Upper lobe of right lung (tissue), 1 donor: ENCODE measurements at places on chromosomes 4 and X. TPM values are rescaled to one million over a fixed set of nuclear protein-coding genes. Genes with fewer than 3 reads are reported as not detected.

PORCN gene
- total RNA-seq, result 8.9 TPM

DNA sequence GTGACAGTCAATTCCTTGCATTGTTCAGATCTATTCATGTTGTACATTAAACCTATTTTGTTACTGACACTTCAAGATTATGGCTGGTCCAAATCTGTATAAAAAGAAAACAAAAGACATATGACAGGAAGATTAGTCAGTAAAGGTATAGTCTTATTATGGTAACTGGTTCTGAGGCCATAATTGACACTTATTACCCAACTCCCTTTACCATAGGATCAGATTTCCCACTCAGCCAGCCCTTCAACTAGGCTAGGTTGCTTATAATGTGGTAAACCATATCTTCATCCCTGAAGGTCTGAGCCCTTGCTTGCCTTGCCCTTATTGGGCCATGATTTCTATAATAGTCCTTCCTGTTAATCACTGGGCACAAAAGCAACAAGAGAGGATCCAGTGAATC is 289.6 kb downstream of the CXXC4 start:
- H3K4me3 ChIP-seq, result no peak overlapping the region
- H3K27ac ChIP-seq, result no peak overlapping the region
- H3K4me1 ChIP-seq, result no peaks in the 10 kb centered on the region
- no peaks in the 10 kb centered on the region for H3K27me3 ChIP-seq

DNA sequence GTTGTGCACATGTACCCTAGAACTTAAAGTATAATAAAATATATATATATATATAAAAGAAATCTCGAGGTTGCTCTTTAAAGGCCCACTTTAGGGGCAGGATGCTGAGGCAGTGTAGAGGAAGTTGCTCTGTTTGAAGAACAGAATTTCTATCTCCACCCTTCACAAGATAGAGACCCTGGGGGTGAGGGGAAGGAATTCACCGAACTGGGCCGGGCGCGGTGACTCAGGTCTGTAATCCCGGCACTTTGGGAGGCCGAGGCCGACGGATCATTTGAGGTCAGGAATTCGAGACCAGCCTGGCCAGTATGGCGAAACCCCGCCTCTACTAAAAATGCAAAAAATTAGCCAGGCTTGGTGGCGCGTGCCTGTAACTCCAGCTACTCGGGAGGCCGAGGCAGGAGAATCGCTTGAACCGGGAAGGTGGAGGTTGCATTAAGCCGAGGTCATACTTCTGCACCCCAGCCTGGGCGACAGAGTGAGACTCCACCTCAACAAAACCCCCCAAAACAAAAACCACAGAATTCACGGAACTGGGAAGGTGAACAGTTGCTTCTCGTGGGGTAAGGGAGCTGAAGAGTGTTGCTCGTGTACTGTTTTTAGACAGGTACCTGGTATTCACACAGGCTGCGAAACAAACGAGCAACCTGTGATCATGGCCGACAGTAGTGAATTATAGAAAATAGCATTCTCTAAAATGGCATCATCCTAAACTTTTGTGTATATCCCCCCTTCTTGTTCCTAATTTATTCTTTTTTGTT is 6.2 kb downstream of the PLAC8 start:
- no peak for DNase-seq
- no peaks in the 10 kb centered on the region for H3K27me3 ChIP-seq
- H3K4me3 ChIP-seq, result peak overlapping the region; percentile 59
- H3K4me1 ChIP-seq, result peaks cover 8% of the 10 kb centered on the region
- H3K27ac ChIP-seq, result no peak overlapping the region
- no peaks in the 10 kb centered on the region for H3K36me3 ChIP-seq

DNA sequence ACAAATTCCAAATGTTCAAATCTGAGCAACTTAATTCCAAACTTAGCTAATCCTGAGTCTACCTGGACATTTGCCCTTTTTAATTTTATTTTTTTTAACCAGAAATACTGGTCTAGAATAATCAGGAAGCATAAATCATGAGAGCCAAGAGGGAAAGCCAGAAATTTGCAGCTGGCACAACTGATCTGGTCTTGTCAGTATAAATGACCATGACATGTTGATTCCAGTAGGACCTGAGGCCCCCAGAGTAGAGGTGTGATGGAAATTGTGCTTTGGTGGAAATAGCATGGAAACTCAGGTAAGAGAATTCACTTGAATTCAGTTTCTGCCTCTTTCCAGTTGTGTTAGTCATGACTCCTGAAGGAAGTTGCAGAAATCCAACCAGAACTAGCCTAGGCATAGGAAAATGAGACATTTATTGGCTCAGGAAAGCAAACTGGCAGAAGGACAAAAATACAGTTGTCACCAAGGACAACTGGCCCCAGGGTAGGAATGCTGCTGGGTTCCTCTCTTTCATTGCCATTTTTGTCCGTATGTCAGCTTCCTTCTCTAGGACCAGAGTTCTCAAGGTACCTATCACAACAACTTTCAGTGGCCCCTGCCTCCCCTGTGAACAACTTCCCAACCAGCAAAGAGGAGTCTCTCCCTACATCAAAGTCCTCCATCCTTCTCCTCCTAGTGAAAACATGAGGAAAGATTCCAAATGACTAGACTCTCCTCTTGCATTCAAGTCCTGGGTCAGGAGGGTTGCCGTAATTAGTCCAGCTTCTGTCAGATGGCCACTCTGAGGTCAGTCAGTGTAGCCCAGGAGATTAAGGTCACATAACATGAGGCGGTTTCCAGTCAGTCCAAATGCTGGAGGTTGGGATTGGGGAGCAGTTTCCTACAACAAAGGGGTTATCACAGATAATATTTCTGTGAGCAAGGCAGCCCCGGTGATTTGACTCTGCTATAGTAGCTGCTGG is 29.3 kb upstream of the MYOZ2 start:
- H3K4me3 ChIP-seq, result no peak overlapping the region
- no peak for DNase-seq
- H3K36me3 ChIP-seq, result no peaks in the 10 kb centered on the region

GRCh38 chr4:24858026-24858425 is 54.8 kb downstream of the CCDC149 start:
- H3K27ac ChIP-seq, result no peak overlapping the region
- no peak overlapping the region for H3K4me3 ChIP-seq
- DNase-seq, result no peak
- no peaks in the 10 kb centered on the region for H3K27me3 ChIP-seq
- peaks cover 10% of the 10 kb centered on the region for H3K4me1 ChIP-seq

- no peak overlapping the region for H3K4me3 ChIP-seq
- H3K27me3 ChIP-seq, result no peaks in the 10 kb centered on the region
- no peaks in the 10 kb centered on the region for H3K4me1 ChIP-seq
- H3K27ac ChIP-seq, result no peak overlapping the region
- no peaks in the 10 kb centered on the region for H3K36me3 ChIP-seq
Measured at GRCh38 chr4:148497258-148497657, 55.0 kb upstream of the NR3C2 start.

DNA sequence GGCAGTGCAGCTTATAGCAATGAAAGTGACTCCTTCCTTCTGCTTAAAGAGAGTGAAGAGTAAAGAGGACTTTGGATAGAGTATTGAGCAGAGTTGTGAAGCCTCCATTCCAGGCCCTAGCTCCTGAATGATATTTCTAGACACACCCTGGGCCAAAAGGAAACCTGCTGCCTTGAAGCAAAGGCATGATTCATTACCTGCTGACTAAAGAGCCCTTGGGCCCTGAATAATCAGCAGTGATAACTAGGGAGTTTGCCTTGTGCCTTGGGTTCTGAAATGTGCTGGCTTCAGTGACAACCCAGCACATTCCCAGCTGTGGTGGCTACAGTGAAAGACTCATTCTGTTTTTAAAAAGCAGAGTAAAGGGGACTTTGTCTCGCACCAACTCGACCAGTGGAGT is 49.2 kb downstream of the STPG2 start:
- no peaks in the 10 kb centered on the region for H3K4me1 ChIP-seq
- no peak overlapping the region for H3K4me3 ChIP-seq
- DNase-seq, result no peak
- H3K36me3 ChIP-seq, result no peaks in the 10 kb centered on the region

GRCh38 chrX:11446336-11446735 is 153.1 kb downstream of the AMELX start:
- no peak for DNase-seq
- no peaks in the 10 kb centered on the region for H3K27me3 ChIP-seq
- no peaks in the 10 kb centered on the region for H3K4me1 ChIP-seq

DNA sequence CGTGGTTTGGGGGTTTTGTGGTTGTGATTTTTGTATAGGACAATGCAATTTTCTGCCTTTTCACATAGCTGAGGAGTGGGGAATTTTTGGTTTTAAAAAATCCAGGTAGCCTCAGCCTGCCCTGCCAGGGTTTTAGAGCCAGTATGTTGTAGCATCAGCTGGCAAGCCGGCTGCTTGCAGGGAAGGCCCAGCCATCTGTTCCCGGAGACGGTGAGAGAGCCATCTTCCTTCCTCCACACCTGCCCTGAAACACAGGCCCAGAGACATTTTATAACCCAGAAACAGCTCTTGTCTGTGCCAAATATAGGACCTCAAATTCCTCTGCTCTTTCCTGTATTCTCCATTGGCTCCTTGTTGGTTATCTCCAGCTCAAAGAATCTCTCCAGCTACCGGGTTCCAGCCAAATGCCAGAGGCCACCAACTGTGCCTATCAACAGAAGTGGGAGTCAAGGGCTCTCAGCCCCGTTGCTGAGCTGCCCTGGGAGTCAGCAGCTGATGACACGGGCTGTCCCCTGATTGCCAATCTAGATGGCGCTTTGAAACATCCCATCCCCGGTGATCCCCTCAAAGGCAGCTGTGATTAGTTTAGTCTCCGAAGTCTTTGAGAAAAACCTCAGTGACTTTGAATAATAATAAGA is 595.2 kb downstream of the MID1IP1 start:
- H3K4me1 ChIP-seq, result no peaks in the 10 kb centered on the region
- no peak for DNase-seq
- no peaks in the 10 kb centered on the region for H3K27me3 ChIP-seq
- H3K27ac ChIP-seq, result no peak overlapping the region
- no peaks in the 10 kb centered on the region for H3K36me3 ChIP-seq

DNA sequence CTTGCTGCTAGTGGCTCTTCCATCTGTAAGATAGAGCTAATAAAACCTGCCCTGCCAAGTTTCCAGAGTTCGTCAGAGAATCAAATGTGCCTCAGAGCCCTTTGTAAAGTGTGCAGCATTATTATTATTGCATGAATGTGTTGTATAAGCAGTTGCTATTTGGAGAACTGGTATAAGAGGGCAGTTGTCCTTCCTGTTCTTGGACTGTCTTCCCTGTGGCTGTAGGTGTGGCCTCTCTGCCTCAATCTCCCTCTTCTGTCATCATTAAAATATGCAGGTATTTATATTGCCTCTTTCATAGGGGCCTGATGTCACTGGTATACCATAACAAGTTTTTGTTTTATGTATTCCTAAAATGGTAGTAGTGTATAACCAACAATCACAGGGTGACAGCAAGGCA is 3.8 kb downstream of the MTM1 start:
- DNase-seq, result no peak
- peak overlapping the region; percentile 30 for H3K27ac ChIP-seq
- no peak overlapping the region for H3K4me3 ChIP-seq
- H3K4me1 ChIP-seq, result peaks cover 22% of the 10 kb centered on the region

DNA sequence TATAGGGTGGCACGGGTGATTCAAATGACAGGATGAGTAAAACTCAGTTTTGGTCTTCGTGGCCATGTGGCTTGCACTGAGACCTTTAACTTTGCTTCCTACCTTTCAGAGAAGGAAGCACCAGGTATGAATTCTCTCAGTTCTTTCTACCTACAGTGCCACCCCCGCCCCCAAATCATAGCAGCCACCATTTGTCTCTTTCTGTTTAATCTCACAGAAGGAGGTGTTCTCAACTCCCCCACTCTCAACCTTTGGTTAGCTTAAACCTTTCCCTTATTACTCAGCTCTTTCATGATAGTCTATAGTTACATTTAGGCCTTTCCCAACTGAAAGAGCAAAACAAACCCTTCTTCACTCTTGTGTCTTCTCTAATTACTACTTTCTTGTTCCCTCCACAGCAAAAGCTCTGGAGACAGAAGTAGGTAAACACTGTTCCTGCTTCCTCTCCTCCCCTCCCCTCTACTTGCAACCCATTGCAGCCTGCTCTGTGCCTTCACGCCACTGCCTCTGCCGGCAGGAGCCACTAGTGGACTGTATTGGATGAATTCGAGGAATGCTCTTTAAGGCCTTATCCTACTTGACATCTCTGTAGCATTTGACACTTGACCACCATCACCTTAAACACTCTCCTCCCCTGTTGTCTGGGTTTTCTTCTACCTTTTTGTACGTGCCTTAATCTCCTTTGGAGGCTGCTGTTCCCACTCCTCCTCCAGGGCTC is 123.7 kb downstream of the AFF1 start:
- peak; percentile 71 for DNase-seq
- peak overlapping the region; percentile 39 for H3K27ac ChIP-seq
- no peaks in the 10 kb centered on the region for H3K36me3 ChIP-seq
- H3K4me1 ChIP-seq, result peaks cover 55% of the 10 kb centered on the region

DNA sequence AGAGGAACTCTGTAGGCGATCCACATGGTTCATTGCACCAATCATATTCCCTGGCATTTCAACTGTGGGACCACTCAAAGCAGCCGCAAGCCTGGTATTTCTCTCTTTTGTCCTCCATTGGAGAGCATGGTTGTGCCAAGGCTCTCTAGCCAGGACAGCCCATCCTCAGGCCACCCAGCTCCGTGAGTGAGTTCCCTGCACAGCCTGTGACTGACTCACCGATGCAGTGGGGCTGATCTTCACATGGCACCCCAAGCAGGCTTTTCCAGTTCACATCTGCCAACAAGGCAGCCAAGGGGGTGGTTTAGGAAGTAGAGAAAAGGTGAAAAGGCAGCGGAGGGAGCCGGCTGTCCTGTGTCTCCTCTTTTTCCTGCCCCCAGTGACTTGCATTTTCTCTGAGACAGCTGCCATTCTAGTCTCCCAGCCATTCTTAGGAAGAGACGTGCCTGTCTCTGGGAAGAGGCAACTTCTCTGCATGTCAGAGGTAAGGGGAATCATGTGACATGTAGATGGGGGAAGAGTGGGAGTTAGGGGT is 69.2 kb downstream of the MID1IP1 start:
- no peaks in the 10 kb centered on the region for H3K36me3 ChIP-seq
- peak overlapping the region; percentile 63 for H3K27ac ChIP-seq
- DNase-seq, result no peak
- no peaks in the 10 kb centered on the region for H3K27me3 ChIP-seq

DNA sequence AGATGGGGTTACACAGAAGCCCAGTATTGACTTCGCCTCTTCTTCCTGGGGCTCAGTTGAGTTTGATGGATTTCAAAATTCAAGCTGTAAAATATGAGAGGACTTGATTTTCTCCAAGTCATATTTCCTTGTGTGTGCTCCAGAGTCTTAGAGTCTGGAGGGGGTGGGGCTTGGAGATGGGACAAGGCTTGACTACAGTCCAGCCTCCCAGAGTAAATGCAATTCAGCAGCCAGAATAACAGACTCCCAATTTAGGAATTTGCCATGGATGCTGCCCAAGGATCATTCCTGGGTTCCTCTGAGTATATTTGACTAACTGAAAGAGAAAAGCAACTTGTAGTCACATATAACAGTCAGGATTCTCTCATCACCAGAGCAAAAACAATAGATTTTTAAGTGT is 53.7 kb upstream of the RBPJ start:
- no peak for DNase-seq
- no peak overlapping the region for H3K4me3 ChIP-seq
- H3K36me3 ChIP-seq, result no peaks in the 10 kb centered on the region
- H3K27me3 ChIP-seq, result no peaks in the 10 kb centered on the region
- H3K4me1 ChIP-seq, result peaks cover 3% of the 10 kb centered on the region

LINC00632 gene
- total RNA-seq, result 221 TPM

GRCh38 chr4:26836539-26836938 is 24.1 kb upstream of the STIM2 start:
- H3K4me3 ChIP-seq, result no peak overlapping the region
- H3K36me3 ChIP-seq, result no peaks in the 10 kb centered on the region
- no peak for DNase-seq
- H3K27ac ChIP-seq, result no peak overlapping the region
- H3K4me1 ChIP-seq, result no peaks in the 10 kb centered on the region
- no peaks in the 10 kb centered on the region for H3K27me3 ChIP-seq

GLOD5 gene
- total RNA-seq, result 2.6 TPM

- no peak overlapping the region for H3K27ac ChIP-seq
- no peak overlapping the region for H3K4me3 ChIP-seq
- no peak for DNase-seq
- no peaks in the 10 kb centered on the region for H3K4me1 ChIP-seq
Measured at GRCh38 chr4:10346023-10346422, 111.2 kb downstream of the ZNF518B start.
